Retina (tissue), 1 donor: ENCODE measurements at places on chromosomes 1 and 21.

GRCh38 chr1:38953433-38953860 is 11.8 kb upstream of the RHBDL2 start:
- no peak for DNase-seq

GRCh38 chr1:115727706-115728249 is 40.7 kb downstream of the CASQ2 start:
- DNase-seq = no peak

DNA sequence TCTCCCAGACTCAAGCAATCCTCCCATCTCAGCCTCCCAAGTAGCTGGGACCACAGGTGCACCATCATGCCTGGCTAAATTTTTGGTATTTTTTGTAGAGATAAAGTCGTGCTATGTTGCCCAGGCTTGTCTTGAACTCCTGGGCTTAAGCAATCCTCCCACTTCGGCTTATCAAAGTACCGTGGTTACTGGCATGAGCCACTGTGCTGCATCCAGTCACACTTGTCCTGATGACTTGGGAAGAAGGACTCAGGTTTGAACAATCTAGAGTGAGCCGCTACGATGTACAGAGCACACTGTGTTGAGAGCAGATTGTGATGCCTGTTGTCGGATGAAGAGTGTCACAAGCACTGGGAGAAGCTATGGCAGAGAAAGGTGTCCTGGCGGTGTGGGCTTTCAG is 27.2 kb downstream of the RNF187 start:
- no peak for DNase-seq

GRCh38 chr1:149995927-149996326 is 14.6 kb downstream of the OTUD7B start:
- no peak for DNase-seq

- DNase-seq = no peak
Observed at GRCh38 chr1:10882069-10882468, 85.6 kb upstream of the CASZ1 start.

- no peak for DNase-seq
Observed at GRCh38 chr1:225820522-225821120, 10.7 kb downstream of the EPHX1 start.

GRCh38 chr1:228172591-228173527 is 7.3 kb downstream of the IBA57 start:
- DNase-seq = no peak

DNA sequence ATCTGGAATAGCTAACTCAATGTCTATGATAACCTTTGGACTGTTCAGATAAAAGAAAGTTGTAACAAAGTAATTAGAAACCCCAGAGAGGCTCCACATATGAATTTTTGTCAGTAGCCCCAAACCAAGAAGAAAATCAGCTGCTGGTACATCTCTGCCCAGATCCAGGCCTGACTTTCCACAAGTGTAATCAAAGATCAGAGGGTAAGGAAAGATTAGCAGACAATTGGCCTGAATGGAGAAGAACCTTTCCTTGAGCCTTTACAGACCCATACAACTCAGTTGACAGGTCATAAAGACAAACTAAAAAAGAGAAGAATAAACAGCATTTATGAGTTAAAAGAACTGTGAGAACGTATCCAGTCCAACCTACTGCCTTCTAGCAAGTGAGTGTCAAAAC is 366.7 kb upstream of the PKN2 start:
- no peak for DNase-seq

- no peak for DNase-seq
Observed at GRCh38 chr1:171984262-171984661, 143.0 kb downstream of the DNM3 start.

- DNase-seq = no peak
Observed at GRCh38 chr1:200082329-200082728, 54.8 kb downstream of the NR5A2 start.

- DNase-seq = no peak
Observed at GRCh38 chr1:116185161-116185701, 74.0 kb downstream of the MAB21L3 start.

DNA sequence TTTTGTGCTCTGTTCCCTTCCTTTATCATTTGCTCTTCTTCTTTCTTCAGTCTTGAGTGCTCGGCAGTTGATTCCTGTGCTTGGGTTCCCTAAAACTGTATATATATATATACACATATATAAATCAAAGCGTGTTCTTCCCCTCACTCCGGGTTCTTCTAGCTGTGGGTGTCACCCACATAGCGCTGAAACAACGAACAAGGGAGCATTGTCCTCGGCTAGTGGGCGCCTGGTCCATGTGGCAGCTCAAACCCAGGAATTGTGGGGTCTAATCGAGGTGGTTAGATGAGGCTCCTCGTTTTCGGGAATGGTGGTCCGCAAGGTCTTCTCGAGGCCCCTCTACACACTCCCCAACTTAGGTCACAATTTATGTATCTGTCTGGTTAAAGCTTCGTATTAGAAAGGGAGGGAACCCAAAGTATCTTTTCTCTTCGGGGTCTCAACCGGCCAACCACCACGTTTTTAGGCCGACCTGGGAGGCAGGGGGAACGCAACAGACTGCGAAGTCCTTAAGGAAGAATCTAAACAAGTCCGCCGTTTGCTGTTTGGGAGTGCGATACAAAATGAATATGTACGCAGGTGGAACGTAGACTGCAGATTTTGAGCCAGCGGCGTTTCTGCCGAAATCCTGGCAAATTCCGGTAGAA is 504 bp upstream of the SDHC start:
- DNase-seq = no peak

- DNase-seq = no peak
Observed at GRCh38 chr1:241253471-241253870, 103.5 kb downstream of the RGS7 start.

GRCh38 chr1:98340511-98340910 is 321.0 kb upstream of the SNX7 start:
- no peak for DNase-seq

GRCh38 chr21:36596174-36596573 is 102.7 kb upstream of the SIM2 start:
- no peak for DNase-seq

DNA sequence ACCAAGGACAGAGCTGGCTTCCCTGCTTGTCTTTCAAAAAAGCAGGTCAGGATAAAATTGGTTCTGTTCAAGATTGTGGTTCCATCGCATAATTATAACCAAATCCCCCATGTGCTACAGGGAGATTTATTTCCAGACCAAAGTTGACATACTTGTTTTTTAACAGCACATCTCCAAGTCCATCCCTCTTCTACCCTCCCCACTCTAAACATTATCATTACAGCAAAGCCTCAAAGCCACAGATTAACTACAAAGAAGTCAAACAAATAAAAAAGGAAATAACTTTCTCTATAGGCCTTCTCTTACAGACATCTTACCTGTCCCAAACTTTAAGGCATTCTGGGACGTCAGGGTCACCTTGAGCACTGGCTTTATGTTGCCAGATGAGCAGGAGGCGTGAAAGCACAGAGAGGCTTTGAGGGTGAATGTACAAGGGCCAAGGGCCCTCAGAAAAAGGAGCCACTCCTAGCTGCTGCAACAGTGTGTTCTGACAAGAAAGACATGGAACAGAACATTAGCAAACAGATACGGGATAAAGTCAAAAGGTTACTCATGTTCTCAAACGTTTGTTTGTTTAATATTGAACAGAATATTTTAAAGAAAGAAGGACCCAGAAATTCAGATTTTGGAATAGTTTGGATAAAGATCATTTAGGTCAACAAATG is 31.2 kb downstream of the UBR4 start:
- no peak for DNase-seq

GRCh38 chr1:247291833-247292561 is 36.1 kb downstream of the VN1R5 start:
- DNase-seq = no peak

DNA sequence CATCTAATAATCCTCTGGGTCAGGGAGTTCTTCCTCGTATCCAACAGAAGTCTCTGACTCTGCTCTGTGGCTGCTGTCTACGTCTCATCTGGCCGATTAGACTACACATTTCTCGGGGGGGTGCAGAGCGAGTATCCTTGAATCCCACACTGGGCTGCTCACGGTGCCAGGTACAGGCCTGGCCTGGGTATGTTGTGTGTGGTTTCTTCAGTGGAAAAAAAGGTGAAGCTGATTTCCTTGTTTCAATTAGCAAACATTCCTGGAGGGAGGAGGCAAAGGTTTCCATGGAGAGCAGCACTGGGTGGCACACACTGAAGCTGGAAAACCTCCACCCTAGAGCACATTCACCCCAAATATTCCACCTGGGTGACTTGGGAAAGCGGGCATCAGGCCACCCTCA is 2.0 kb upstream of the RAB7B start:
- DNase-seq = no peak

GRCh38 chr1:115082949-115083348 is 6.4 kb downstream of the TSPAN2 start:
- DNase-seq = no peak

DNA sequence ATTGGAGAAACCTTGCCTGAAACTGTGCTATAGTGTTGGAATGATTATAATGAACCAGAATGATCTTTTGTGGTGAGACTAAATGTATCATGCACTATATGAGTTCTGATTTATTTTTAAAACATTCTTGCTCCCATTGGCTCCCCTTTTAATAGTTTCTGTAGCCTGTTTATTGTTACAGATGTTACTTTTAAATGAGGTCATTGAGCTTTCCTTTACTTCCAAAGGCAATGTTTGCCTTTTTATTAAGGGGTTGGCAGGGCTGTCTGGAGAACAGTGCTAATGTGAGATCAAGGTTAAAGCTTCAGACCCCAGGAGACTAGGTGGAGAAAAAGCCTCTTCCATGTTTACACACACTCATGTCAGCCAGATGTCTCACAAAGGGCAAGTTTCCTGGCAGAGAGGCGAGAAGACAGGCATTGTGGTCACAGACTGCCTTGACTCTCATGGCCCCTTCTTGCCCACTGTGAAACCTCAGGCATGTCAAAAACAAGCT is 120.6 kb upstream of the RAVER2 start:
- DNase-seq = peak; percentile 51

DNA sequence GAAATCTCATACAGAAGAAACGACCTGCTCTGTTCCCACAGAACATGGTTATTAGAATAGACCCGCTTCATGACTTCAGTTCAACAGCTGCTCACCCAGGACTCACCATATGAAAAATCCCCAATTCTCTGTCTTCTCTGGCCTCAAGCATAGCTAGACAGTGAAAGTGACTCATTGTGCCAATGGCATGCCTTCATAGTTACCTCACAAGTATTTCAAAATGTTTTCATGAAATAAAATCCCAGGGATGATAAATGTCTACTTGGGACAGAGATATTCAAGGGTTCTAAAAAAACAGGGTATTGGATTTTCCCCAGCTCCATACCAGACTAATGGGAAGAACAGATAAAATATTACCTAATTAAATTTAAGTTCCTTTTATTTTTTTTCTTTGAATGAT is 82.3 kb downstream of the NOTCH2 start:
- no peak for DNase-seq

GRCh38 chr1:89259283-89259971 is 13.2 kb downstream of the GBP5 start:
- no peak for DNase-seq

GRCh38 chr1:111739925-111740765 is 950 bp upstream of the INKA2 start:
- peak; percentile 88 for DNase-seq

DNA sequence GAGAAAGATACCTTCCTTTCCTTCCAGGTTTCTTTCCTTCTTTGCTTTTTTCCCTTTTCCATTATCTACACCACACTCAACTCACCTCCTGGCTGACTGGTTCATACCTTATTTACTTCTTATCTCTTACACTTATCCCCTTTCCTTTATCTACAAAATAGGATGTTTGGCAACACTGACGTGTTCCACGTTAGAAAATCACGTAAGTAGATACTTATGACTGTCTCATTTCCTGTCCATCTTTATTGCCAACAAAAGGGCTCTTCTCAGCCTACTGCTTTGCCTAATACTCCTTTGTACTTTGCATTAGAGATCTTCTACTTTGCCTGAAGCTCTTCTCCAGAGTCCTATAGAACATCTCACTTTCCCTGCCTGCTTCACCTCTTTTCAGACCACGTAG is 25.1 kb downstream of the SYNJ1 start:
- no peak for DNase-seq

GRCh38 chr1:35924838-35925237 is 6.1 kb upstream of the AGO3 start:
- DNase-seq = no peak

DNA sequence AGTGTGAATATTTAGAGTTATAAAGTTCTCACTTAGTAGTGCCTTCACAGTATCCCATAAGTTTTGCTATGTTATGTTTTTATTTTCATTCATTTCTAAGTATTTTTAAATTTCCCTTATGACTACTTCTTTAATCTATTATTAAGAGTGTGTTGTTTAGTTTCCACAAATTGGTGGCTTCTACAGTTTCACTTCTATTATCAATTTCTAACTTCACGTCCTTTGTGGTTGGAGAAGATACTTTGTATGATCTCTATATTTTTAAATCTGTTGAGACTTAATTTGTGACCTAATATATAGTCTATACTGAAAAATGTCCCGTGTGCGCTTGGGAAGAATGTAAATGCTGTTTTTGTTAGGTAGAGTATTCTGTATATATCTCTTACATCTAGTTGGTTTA is 11.7 kb downstream of the CHIA start:
- DNase-seq = no peak

GRCh38 chr1:51520700-51521248 is 1.7 kb upstream of the EPS15 start:
- DNase-seq = no peak

DNA sequence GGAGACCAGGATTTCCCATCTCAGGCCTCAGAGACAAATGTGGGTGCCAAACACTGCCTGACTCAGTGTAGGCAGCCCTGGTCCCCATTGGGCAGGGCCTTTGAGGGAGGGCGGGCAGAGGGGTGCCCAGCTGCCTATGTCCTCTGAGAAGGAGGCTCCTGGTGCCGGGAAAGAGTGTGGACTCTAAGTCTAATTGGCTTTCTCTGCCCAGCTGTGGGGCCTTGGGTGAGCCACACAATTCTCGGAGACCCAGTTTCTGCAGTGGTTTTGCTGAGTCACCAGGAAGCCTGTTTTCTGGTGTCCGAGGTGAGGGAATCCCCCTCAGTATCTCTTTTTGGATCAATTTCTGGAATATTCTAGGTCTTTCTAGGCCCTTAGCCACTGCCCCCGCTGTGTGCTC is 35.3 kb upstream of the ACTL8 start:
- DNase-seq = no peak

DNA sequence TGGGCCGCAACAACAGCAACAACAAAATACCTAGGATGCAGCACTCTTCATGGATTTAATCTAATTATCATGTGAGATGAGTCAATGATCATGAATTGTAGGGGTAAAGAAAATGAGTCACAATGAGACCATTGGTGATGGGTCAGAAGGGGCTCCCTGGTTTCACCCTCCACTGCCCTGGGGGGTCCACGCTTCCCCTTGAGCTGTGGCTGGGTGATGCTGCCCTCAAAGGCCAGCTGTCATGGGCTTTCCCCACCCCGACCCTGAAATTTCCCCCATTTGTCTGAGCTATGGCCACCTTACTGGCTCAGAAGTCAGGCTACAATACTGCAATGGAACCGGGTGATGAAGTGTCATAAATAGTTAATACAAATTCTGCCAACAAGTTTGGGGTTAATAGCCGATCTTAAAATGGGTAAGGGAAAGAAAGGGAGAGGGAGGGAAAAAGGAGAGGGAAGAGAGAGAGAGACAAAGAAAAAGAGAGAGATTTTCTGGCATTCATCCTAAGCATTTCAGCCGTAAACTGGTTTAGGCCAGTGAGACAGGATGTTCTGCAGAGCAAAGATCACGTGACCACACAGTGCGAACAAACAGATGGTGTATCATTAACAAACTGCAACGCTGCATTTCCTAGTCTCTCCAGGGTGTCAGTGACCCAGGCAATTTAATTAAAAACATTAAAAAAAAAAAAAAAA is 143.4 kb upstream of the ERRFI1 start:
- DNase-seq = peak; percentile 74

GRCh38 chr1:7398982-7399381 is 372.1 kb upstream of the VAMP3 start:
- no peak for DNase-seq

GRCh38 chr1:67564193-67564592 is 120.8 kb upstream of the GADD45A start:
- no peak for DNase-seq
